Fibroblast of pulmonary artery (primary cell): ENCODE measurements at places on chromosomes 2 and 18.

GRCh38 chr2:111209045-111209514 is 88.4 kb downstream of the BCL2L11 start:
- peak; percentile 50 for DNase-seq

- no peak for DNase-seq
Measured at GRCh38 chr2:10406491-10407188, 41.5 kb downstream of the ODC1 start.

DNA sequence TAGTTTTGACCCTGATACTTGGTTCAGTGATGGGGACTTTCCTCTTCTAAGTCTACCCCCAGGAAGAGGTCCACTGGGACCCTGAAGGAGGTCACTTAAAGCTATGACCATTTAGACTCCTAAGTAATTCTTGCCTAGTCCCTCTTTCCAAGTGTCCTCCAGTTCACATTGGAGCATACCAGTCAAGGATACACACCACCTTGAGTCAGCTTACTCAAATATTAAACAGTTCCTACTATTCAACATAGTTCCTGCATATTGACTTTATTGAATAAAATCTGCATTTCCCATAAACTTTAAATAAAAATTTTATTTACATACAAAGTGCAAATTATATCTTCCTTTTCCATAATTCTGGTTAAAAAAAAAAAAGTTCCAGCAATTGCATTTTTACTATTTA is 36.3 kb downstream of the SLC5A7 start:
- no peak for DNase-seq

- DNase-seq = no peak
Measured at GRCh38 chr2:153870308-153870707, 1.4 kb upstream of the GALNT13 start.

DNA sequence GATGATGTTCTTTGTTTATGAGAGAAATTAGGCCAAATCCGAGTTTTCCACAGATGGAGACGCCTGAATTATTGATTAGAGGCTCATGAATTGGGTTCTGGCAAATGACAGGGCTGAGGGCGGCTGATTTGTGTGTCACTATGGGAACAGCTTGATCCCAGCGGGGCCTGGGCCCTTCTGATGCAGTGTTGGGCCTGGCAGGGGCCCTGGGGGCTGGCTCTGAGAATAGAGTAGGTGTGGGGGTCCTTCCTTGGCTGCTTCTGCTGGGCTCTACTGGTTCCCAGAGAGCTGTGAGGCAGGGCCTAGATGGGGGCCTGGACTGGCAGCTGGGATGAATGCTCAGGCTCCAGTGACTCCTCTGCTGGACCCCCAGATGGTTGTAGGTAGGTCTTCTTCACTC is 164.8 kb downstream of the CELF4 start:
- DNase-seq = no peak

- no peak for DNase-seq
Measured at GRCh38 chr2:118812552-118812951, 34.9 kb downstream of the EN1 start.

DNA sequence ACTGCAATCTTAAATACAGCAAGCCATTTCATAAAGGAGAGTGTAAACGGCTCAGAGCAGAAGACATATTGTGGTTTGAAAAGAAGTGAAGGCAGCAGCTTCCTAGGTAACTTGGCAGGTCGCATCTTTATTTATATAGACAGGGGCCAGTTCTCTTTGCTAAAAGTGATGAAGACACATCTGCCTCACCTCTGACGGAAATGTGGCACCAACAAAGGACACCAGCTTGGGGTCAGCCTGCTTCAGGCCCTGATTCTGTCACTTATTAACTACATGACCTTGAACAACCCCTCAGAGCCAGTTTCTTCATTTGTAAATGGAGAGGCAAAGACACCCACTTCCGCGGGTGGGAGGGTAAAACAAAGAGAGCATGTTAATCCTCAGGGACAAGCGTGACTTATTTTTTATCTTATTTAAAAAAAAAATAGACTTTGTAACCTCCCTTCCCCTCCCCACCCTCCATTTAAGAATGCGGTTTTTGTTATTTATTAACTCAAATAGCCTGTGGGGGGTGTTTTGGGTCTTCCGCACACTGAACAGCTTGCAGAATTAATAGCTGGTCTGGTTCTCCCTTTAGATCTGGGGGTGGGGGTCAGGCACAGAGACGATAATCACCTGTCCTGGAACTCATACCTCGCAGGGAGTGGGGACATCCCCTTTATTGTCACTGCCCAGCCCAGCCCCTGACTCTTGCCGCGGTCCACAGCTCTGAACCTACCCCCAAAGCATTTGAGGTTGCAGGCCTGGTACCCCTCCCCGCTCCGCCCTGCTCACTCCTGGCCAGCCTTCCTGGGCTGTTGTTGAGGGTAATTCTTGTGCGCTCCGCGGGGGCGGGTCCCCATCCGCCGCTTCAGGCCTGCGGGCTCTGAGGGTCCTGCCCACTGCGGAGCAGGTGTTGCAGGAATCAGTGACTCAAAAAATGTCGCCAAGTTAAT is 64.2 kb upstream of the TMEM17 start:
- DNase-seq = no peak

DNA sequence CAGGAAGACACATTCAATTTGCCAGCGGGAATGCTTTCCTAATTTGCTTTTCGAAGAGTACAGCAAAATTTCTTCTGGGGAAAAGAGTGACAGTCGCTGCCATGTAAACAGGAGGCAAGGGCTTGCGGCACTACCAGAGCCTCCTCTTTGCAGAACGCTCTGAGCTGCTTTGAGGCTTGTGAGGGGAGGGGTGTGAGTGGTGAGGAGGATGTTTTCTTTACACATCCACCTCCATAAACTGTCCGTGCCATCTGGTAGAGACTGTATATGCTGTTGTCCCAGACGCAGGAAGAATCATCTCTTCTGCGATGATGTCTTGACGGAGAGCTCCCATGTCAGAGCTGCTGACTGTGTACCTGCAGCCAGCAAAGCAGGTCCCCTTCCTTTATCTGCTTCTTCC is 138.0 kb downstream of the SOCS6 start:
- DNase-seq = no peak

DNA sequence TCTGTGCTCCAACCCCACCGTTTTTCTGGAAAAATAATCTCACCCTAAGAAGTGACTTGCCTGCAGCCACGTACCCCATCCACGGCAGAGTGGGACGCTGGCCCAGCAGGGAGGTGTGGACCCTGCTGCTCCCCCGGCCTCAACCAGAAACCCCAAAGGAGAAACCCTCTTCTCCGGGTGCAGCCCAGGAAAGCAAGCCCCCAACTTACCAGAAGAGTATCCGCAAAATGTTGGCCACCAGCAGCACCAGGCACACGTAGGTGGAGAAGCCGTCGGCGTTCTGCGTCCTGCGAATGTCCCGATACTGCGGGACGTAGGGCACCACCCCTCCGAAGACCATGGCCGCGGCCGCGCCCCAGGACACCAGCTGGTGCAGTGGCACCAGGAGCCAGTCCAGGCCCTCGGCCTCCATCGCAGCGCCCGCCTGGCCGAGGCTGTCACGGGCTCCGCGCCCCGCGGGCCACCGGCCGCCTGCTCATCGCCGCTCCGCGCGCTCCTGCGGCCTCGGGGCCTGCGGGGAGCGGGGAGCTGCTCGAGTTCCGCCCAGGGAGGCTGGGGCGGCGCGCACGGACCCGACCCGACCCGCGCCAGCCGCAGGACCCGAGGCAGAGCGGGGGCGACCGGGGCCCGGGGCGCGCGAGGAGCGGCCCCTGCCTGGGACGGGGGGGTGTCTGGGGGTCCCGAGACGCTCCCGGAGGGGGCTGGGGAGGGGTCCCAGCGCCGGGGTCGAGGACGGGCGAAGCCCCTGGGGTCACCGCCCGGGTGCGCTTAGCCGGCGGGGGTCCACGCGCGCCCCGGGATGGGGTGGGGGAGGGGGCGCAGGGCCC is 725 bp downstream of the SLC66A2 start:
- DNase-seq = no peak

DNA sequence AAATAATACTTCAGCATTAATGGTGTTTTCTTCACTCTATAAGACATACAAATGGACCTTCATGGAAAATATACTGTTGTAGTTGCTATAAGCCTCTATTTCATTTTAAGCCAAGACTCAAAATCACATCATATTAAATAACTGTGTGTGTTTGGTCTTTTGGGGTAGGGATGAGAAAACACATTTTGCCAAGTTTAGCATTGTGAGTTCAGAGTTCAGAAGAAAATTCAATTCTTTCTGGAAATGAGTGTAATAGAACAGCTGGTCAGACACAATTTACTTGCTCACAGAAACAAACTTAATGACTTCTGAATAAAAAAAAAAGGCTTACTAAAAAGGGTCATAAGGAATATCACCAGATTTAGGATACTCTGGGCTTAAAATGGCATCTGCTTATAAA is 149.5 kb downstream of the LRRTM4 start:
- no peak for DNase-seq

- no peak for DNase-seq
Measured at GRCh38 chr2:118661179-118661578, 186.3 kb downstream of the EN1 start.

GRCh38 chr18:44792456-44793061 is 111.9 kb downstream of the SETBP1 start:
- peak; percentile 17 for DNase-seq

- DNase-seq = no peak
Measured at GRCh38 chr18:10559553-10560451, 34.0 kb downstream of the NAPG start.

- peak; percentile 86 for DNase-seq
Measured at GRCh38 chr18:68436485-68436884, 278.4 kb downstream of the TMX3 start.

- DNase-seq = no peak
Measured at GRCh38 chr2:201465524-201465971, 14.0 kb downstream of the STRADB start.

DNA sequence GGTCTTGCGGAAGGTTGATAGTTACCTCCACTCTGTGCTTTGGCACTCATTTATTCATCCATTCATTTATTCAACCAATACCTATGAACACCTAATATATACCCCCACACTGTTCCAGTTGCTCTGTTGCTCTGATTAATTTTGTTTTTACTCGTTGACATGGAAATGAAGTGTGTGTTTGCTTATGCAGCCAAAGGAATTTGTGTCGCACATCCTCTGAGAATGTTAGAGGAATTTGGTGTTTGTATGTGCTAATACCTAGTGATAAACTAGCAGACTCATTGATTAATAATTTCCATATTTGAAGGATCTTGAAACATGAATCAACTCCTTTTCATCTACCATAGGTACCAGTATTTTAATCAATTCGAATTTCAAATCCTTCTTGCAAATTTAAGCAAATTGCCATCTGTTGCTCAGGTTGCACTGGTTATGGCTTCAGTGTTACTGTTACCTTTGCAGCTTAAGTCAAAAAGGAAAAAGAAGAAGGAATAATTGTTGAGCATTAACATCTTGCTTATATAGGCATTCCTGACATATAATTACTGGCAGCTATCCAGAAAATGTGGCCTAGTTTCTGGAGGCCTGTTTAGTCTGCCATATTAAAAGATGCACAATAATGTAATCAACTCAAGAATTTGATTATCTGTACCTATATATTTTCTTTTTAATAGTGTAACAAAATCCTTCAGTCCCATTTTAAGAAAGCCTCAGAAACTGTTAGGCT is 25.7 kb upstream of the CRIM1 start:
- DNase-seq = peak; percentile 65

- no peak for DNase-seq
Measured at GRCh38 chr2:76641506-76641905, 880.7 kb downstream of the LRRTM4 start.

- DNase-seq = no peak
Measured at GRCh38 chr2:192465141-192465540, 270.4 kb upstream of the TMEFF2 start.

GRCh38 chr2:174593574-174594203 is 3.9 kb downstream of the WIPF1 start:
- peak; percentile 79 for DNase-seq

GRCh38 chr18:9928646-9929259 is 14.9 kb downstream of the VAPA start:
- DNase-seq = no peak

- no peak for DNase-seq
Measured at GRCh38 chr2:191617575-191617974, 60.4 kb upstream of the NABP1 start.
